Smooth muscle cell of the brain vasculature (primary cell): ENCODE measurements at places on chromosomes 3 and 15.

- no peak for DNase-seq
Observed at GRCh38 chr3:157275832-157276231, 115.9 kb upstream of the CCNL1 start.

- DNase-seq, result no peak
Observed at GRCh38 chr3:6965881-6966280, 105.0 kb downstream of the GRM7 start.

DNA sequence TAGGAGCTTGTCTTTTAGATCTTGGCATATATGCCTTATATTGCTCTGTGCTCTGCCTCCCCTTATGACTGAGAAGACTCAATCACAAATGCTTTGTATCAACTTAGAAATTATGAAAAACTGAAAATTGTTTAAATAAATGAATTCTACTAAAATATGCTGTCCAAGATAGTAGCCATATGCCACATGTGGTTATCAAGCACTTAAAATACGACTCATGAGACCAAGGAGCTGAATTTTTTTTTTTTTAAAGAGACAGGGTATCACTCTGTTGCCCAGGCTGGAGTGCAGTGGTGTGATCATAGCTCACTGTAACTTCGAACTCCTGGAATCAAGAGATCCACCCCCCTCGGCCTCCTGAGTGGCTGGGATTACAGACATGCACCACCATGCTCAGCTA lies 118.3 kb downstream of the RFTN1 start:
- no peak for DNase-seq

- DNase-seq, result no peak
Observed at GRCh38 chr3:27571345-27571744, 87.2 kb upstream of the SLC4A7 start.
